ENCODE measurements at places on chromosomes 6 and 20.

DNA sequence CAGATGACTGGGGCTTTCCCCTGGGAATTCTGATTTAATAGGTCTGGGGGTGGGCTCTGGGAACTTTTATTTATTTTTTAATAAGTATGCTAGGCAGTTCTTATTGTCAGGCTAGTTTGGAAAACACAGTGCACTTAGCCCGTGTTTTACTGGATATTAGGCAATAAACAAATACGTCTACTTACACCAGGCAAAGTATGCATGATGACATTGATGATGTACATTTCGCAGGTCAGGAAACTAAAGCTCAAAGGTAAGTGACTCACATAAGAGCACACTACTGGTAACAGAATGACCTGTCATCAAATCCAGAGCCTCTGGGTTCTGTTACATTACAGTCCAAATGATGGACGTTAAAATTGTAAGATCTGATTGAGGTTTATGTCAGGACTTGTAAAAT lies 144.4 kb upstream of the EXOC2 start:
- no peak for DNase-seq

GRCh38 chr6:29653452-29654038 lies 3.3 kb upstream of the MOG start:
- DNase-seq, result no peak

GRCh38 chr20:45863543-45864470 lies 6.4 kb downstream of the ZSWIM3 start:
- no peak for DNase-seq

DNA sequence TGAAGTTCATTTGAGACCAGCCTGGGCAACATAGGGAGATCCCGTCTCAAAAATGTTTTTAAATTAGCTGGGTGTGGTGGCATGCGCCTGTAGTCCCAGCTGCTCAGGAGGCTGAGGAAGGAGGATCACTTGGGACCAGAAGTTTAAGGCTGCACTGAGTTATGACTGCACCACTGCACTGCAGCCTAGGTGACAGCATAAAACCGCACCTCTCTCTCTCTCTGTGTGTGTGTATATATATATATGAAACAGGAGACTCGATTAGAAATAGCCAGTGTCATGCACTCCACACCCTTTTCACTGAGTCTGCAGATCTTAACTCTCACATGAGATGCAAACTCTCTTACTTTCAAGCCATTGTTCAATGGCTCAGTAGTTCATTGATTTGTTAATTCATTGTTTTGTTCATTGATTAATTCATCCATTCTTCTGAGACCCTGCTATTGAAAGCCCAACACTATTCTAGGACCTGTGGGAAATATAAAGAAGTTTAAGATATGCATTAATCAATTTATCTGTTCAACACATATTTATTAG lies 52.4 kb upstream of the MRPS10 start:
- no peak for DNase-seq

DNA sequence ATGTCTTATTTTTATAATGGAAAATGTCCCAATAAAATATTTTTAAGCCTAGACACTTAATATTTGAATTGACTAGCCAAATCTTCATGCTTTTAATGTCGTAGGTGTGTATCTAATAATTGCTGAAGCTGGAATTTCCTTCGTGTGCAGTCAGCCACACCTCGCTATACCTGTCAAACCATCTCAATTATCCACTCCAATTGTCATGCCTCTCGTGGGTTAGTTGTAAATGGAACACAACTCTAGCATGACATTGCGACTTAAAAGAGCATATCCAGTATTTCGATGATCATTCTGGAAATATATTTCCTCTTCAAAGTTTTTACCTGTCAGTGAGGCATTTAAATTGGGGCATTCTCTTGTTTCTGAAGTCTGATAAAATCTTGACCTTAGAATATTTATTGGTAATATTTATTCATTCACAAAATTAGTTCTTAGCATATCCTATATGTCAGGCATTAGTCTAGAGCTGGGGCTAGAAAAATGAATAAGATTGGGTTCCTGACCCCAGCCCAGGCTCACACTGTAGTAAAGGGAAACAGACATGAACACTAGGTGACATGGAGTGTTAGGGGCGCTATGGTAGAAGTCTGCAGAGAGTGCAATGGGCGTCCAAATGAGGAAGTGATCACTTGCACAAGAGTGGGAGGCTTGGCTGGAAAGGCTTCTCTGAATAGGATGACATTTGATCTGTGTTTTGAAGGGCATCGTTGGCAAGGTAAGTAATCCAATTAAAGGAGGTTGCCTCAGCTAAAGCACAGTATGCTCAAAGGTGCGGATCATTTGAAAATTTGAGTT lies 11.0 kb upstream of the CFAP206 start:
- no peak for DNase-seq

Data from activated CD8-positive, alpha-beta memory T cell treated with anti-CD3 and anti-CD28 coated beads for 1 hour (primary cell).